Omental fat pad (tissue), 4 donors: ENCODE measurements at places on chromosomes 16 and 17.

DNA sequence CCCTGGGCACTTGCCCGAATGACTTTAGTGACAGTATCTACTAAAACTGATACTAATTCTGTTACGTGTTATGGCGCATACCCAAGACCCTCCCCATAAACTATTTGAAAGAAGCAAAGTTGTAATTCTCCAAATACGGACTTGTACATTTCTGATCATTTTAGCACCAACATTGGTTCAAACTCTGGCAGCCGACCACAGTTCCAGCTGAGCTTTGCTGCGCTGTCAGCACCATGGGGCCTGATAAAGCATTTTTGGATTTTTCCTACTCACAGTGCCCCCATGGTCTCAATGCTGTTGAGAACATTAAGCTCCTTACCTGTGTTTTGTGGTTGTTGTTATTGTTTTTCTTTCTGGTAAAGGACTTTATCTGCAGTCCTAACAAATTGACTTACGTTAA, 460.7 kb downstream of the MAF start:
- no peak for DNase-seq

DNA sequence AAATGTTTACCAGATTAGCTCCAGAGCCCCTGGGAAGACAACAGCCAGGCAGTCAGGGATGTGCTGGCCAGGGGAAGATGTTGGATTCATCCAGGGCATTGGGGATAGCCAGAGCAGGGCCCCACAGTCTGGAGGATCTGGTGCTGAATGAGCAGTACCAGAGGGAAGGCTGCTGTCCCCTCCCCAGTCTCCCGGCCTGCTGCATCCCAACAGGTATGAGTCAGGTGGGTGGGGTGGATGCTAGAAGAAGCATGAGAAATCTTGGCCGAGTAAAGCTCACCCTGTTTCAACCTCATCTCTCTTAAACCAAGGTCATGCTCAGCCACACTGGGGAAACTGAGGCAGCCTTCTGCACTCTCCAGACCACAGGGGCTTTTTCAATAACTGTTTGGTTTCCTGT, 71.9 kb upstream of the SEC14L1 start:
- DNase-seq: no peak

DNA sequence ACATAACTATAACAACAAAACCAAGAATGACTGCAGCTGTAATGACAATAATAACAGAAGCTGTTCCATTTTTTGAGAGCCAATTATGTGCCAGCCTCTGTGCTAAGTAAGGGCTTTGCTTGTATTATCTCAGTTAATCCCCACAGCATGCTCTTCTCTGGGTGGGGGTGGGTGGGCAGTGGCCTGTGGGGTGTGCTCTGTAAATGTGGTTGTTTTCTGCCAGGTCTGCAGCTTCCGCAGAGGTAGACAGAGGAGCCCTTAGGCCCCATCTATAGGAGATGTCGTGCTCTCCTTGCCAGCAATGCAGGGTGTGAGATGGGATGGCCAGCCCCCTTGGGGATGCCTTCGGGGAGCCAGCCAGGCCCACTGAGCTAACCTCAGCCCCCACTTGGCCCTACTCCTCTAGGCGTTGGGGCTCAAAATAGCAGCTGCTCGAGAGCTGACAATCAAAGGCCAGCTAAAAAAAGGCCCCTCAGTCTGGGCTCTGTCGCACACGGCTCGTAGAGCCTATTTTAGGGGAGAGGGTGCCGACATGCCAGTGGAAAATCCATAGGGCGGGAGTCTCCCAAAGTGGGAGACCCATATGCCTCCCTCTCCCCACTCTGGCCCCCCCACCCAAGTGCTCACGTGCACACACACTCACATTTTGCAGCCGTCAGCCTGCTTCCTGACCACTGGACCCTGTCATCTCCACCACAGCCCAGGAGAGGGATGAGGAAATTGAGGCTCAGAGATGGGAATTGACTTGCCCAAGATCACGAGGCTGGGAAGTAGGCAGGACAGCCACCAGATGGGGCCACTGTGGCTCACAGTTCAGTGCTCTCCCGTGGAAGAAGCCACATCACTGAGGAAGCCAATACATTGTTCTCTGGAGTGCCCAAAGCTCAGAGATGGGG, 15.8 kb downstream of the CDH16 start:
- no peak for DNase-seq

- no peak for DNase-seq
Observed at GRCh38 chr17:73652886-73653480, 8.7 kb upstream of the SDK2 start.

DNA sequence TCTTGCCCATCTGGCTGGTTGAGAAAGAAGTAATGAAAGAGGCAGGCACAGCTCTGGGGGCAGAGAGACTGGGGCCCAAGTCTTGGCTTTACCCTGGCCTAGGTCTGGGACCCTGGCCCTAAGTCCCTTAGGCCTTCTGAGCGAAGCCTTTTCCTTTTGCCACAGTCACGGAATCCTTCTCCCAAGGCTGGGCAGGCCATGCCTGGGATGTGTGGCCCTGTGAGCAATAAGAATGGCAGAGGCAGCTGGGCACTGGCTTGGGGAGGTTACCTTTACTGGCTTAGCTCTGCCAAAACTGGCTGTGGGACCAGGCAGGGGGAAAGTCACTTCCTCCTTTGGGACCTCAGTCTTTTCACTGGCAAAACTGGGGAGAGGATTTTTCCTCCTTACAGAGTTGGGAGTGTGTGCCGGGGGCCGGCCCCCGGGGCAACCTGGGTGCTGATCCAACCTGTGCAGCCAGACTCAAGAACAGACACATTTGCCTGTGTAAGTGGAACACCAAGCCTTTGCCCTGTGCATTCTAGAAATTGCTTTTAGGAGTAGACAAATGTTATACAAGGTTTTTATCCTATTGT, 12.9 kb downstream of the FOXF1 start:
- DNase-seq: no peak

DNA sequence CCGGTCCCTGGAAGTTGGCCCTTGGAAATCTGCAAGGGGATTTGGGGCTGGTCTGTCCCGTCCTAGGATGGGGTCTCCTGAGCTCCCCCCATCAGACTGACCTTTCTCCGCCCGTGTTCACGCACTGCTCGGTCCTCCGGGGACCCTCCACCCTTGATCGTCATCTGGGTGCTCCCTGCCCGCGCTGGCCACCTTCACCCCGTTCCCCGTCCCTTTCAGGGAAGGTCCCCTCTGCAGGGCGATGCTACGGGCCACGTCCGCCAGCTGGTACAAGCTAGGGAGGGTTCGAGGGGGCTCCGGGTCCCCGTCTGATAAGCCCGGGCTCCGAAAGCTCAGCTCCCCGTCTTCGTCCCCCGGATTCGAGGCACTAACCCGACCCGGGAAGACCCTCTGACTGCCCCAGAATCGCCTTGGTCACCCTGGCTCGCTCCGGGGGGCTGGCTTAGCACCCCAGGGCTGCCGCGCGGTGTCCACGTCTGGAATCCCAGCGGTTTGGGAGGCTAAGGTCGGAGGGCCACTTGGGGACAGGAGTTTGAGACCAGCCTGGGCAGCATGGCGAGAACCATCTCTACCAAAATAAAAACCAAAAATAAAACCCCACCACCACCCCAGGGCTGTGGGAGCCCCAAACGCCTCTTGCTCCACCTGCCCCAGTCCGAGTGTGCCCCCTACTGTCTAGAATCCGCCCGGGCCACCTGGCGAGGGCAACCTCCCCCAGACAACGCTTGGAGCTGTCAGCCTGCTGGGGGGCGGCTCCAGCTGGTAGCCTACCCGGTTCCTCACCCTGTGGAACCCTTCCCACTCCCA, 1.1 kb upstream of the SLC43A2 start:
- peak; percentile 42 for DNase-seq

GRCh38 chr16:4087990-4088577, 28.2 kb downstream of the ADCY9 start:
- no peak for DNase-seq

DNA sequence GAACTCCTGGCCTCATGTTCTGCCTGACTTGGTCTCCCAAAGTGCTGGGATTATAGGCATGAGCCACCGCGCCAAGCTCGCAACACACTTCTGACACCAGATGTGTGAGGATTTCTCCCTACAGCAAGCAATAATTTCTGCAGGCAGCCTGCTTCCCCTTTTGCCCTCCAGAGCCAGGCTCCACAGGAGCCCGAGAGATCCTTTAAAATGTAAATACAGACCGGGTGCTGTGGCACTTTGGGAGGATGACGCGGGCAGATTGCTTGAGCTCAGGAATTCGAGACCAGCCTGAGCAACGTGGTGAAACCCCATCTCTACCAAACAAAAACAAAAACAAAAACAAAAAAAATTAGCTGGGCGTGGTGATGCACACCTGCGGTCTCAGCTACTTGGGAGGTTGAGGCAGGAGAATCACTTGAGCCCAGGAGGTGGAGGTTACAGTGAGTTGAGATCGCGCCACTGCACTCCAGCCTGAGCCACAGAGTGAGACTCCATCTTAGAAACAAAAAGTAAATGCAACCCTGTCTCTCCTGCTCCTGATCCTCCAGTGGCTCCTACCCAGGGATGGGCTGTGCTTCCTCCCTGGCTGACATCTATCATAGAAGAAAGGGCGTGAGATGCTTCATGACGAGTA, 14.7 kb downstream of the C16orf96 start:
- no peak for DNase-seq

DNA sequence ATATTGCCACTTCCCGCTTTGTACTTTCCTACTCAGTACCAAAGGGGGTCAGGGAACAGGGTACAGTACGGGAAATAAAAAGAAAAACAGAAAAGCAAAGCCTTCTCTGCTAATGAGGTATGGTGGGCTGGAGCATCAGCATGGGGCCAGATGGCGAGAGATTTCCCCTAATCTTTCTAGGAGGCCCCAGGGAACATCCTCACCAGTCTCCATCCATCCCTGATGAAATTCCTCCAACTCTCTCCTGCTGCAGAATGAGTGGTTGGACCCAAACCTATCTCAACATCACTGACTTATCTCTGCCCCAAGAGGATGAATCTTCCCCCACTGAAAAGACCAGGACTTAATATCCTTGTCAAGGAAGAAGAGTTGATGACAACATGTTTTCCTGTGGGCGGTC, 185.6 kb downstream of the C16orf78 start:
- no peak for DNase-seq

DNA sequence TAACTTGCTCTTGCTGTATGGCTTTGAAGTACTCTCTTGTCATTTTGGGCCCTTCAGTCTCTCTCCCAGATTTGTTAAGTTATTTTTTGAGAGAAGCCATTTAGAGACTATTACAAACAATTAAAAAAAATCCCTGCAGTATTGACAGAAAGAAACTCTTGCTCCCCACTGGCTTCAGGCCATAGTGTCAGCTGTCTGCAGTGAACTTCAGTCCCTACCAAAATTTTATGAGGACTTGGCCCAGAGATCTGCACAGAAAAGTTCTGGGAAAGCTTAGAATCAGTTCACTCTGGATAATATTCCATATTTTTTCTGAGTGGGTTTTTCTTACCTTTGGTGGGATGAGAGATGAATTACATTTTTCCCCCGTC, 30.9 kb upstream of the SUPT4H1 start:
- DNase-seq: no peak

DNA sequence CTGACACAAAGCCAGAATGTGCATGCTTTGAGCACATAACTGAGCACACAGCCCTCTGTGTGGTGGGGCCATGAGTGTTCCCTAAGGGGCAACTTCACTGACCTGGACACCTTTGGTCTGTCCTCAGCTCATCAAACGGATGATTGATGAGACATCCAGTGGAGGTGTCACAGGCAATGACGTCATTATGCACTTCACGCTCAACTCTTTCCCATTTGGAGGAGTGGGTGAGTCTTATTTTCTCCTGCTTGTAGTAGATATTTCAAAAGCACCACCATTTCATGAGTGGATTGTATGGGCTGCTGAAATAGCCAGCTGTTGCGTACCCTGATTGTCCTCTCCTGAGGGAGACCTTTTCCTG, 16.2 kb downstream of the ALDH3A2 start:
- no peak for DNase-seq

DNA sequence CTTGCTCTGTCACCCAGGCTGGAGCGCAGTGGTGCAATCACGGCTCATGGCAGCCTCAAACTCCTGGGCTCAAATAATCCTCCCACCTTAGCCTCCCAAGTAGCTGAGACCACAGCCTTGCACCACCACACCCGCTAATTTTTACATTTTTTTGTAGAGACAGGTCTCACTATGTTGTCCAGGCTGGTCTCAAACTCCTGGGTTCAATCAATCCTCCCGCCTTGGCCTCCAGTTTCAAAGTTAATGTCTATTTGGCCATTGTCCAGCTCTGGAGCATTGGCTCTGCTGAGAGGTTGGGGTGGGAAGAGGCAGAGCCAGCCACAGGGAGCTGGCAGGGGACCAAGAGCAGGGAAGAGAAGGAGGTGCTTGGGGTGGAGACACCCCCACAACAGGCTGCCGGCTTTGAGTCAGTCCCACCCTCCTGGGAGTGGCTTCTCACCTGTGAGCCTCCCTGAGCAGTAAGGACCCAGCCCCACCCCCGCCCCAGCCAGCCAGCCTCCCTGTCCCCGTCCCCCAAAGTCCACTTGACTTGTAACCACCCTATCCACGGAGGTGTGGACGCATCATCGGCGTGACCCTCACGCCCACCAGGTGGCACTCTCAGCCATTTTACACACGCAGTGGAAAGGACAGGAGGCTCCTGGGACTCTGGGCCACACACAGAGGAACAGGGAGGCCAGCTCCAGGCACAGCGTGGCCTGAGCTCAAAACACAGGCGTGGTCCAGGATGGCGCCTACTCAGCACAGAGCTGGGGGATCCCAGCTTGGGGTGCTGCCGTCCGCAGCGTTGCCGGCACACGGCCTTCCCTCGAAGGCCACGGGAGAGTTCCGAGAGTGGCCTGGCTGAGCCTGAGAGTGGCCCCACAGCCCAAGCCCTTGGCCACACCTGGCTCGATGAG, 22.8 kb upstream of the PVALEF start:
- DNase-seq: peak; percentile 60

GRCh38 chr16:14562691-14563491, 67.2 kb downstream of the PARN start:
- DNase-seq: no peak

DNA sequence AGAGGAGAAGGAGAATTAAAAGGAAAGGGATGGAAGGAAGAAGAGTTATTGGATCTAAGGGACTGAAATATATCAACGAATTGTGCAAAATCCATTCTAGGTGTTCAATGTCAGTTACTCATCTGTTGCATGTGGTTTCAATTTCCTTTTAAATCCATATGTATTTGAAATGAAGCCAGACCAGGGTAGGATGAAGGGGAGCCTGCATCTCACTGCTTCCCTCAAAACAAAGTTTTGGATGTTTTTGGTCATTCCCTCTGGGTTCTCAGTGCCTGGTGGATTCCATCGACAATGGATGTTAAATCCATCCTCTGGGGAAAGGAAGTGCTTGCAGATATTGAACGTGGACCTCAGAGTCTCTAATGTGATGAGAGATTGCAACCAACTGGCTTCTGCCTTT, 103.5 kb upstream of the XYLT1 start:
- DNase-seq: no peak

DNA sequence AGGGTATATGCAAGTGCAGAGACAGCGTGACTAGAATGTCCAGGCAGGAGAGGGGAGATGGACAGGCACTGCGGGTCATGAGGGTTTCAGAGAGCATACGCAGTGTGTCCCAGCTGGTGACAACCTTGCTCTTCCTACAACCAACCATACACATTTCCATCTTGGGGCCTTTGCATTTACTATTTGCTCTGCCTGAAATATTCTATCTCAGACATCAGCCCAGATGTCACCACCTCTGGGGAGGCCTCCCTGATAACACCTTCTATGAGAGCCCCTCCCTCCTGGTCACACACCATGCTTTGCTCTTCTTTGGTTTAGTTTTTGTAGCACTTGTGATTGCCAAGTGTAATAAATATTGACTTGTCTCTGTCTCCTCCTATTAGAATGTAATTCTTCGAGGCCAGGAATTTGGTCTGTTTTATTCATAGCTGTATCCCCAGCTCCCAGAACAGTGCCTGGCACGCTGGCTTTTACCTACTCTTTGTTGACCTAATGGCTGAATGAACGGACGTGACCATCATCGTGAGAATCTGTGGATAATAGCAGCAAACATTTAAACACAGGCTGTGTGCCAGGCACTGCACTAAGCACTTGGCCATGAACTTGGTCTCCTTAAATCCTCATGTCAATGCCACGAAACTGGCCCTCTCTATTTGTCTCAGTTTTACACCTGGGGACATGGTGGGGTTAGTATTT, 51.9 kb downstream of the PLCG2 start:
- no peak for DNase-seq
